CD4-positive, CD25-positive, alpha-beta regulatory T cell (primary cell): ENCODE measurements at places on chromosomes 1 and 21. TPM values are rescaled to one million over a fixed set of nuclear protein-coding genes. Genes with fewer than 3 reads are reported as not detected.

PLEKHG5 gene
- 0.68 TPM for polyA plus RNA-seq

HTR6 gene
- 0.19 TPM for polyA plus RNA-seq

GBP4 gene
- 54.5 TPM for polyA plus RNA-seq

NUF2 gene
- polyA plus RNA-seq: 2.4 TPM

CACNA1E gene
- not detected for polyA plus RNA-seq

KNCN gene
- not detected for polyA plus RNA-seq

WNT9A gene
- not detected for polyA plus RNA-seq

FMO2 gene
- polyA plus RNA-seq: not detected

AGT gene
- polyA plus RNA-seq: not detected

CFAP107 gene
- polyA plus RNA-seq: not detected

CRB1 gene
- polyA plus RNA-seq: not detected

SLC1A7 gene
- polyA plus RNA-seq: not detected

GRHL3 gene
- not detected for polyA plus RNA-seq

RGS1 gene
- 294 TPM for polyA plus RNA-seq

ATP1B1 gene
- polyA plus RNA-seq: 3.1 TPM

ZNF644 gene
- polyA plus RNA-seq: 52.9 TPM

OR6Y1 gene
- polyA plus RNA-seq: not detected

CAMK1G gene
- not detected for polyA plus RNA-seq

MYCBP gene
- 68.6 TPM for polyA plus RNA-seq

TDRD5 gene
- not detected for polyA plus RNA-seq

SH2D2A gene
- polyA plus RNA-seq: 31.5 TPM

ATAD3B gene
- 3.6 TPM for polyA plus RNA-seq

NR1I3 gene
- not detected for polyA plus RNA-seq

CR1L gene
- polyA plus RNA-seq: not detected
